G401 (cell line): ENCODE measurements at places on chromosomes 6 and 20. TPM values are rescaled to one million over a fixed set of nuclear protein-coding genes. Genes with fewer than 3 reads are reported as not detected.

Gene C6orf52
- total RNA-seq = 0.49 and 2.9 TPM in 2 replicates

Gene C20orf141
- total RNA-seq = not detected in 2 replicates

Gene MCCD1
- total RNA-seq = 2.1 TPM in 1 of 2 replicates, not detected in the other

DNA sequence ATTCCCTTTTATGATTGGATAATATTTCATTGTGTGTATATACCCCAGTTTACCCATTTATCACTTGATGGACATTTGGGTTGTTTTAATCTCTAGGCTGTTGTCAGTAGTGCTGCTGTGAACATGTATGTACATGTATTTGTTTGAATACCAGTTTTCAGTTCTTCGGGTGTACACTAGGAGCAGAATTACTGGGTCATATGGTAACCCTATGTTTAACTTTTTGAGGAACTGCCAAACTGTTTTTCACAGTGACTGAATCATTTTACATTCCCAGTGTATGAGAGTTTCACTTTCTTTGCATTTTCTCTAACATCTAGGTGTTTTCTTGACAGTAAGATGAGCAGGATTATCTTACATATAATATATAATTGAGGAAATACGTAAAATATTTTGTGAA is 44.7 kb upstream of the ADIG start:
- no peak for DNase-seq

- no peak for DNase-seq
These were observed 93.9 kb downstream of the CLIC5 start for GRCh38 chr6:45921691-45922281.

- DNase-seq = no peak
These were observed 23.5 kb downstream of the KIAA0408 start for GRCh38 chr6:127435626-127436220.

DNA sequence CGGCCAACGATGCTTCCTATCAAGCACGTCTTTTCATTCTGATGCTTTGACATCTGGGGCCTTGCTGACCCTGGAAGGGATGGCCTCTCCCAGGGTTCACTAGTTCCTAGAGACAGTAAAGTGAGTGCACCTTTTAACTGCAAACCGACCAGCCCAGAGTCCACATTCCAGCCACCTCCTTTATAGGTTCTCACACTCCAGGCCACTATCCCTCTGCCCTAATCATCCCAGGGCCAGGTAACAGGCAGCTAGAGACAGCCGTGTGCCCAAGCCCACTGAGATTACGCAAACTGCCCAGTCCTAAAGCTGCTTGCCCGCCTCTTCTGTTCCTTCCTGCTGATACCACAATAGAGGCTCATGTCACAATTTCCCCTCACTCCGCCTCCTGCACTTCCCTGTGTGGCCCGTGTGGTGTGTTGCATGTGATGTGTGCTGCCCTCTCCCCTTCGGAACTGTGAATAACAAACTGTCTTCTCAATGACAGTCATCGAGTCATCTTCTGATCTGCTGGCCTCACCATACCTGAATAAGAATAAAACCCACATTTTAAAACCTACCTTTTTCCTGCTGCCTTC is 123.7 kb upstream of the EXOC2 start:
- no peak for DNase-seq

DNA sequence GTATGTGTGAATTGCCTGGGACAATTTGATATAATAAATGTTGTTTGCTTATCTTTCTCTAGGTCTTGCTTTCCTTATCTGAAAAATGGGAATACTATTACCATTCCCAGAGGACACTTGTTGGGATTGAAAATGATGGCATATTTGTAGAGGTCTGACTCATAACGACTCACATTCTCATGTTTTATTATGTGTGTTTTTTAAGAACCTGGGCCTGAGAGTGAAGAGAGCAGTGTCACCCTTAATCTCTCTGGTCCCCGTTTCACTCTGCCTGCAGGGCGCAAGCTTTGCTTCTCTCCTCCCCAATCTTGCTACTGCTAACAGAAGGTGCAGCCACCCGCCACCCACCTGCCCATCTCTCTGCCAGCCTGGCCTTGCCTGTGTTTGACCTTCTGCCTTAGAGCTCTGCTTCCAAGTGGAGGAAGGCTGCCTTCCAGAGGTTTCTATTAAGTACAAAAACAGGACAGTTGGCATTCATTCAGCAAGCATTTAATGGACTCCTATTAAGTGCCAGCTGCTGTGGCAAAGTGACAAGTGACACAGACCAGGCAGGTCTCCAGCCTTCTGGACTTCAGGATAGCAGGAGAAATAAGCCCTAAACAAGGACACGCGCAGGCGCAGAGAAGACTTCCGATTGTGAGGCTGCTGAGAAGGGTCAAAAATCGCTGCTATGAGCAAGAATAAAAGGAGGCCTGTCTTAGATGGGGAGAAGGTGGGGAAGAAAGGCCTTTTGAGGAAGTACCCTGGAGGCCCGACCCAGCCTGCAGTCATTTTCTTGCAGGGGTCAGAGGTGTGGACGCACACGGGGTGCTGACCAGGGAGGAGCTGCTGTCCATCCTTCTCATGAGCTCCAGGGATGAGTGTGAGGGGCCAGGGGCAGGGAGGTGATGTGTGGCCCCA is 112.5 kb downstream of the JPH2 start:
- DNase-seq = peak; percentile 56

Gene PSORS1C1
- not detected in 2 replicates for total RNA-seq

DNA sequence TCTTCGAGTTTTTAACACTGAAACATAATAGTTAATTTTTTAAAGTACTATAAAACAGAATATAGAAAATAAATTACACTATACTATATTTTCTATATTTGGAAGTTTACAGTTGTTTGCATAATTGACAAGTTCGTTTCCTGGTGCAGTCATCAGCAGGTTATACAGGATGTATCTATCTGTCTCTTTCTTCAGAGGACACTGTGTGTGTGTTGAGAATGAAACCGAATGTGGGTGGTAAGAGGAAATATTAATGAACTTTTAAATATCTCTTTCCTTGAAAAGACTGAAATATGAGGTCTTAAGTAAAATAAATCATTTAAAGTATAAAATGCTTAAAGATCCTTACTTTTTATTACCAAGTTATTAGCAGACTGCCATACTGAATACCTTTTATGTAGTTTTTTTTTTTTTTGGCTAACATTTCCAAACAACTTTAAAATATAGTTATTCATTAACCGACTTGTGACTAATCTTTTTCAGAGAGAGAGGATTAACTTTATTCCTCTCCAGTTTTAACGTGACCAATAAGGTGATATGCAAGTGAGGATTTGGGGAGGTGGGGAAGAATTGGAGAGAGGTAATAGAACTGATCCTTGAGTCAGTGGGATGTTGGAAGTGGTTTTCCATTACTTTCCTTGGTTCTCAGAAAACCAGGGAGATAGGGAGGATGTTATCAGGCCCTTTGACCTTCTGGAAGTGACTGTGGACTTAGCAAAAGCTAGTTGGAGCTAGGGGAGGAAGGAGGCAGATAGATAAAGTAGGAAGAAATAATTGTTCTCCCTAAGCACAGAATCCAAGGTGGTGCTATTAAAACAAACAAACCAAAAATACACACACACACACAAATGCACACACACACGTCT is 380.0 kb upstream of the FLRT3 start:
- no peak for DNase-seq

Gene SIRPB1
- 0.75 and 2.5 TPM in 2 replicates for total RNA-seq
